ENCODE measurements at places on chromosomes 1 and 21.

- DNase-seq, result no peak
Measured at GRCh38 chr1:74652711-74653139, 20.9 kb downstream of the ERICH3 start.

DNA sequence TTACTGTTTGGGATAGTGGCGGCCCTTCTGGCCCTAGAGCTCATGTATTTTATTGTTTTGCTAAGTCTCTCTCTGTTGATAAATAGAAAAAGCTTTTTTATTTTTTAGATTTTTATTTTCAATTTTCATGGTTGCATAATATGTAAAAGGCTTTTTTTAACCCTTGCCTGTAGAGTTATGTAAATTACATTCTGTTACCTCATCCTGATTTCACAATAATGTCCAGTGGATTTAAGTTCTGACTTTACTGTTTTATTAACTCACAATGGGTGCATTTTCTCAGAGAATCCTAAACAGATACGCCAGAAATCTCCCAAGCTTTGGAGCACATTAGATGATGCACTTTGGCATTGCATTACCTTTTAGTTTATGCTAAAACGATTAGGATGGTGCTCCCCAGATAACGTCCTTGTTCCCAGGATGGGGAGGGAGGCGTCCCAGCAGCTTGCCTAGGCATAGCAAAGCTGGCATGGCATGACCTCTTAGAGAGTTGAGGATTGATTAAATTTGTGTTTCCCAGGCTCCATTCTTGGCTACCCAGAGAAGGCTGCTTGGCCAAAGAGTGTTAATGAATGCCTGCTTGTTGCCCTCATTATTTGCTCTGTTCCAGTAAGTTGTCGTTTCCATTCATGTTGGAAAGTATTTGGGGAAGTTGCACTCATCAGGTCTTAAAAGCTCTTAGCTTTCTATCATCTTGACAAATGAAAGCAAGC lies 17.1 kb downstream of the UTP25 start:
- DNase-seq, result no peak

- no peak for DNase-seq
Measured at GRCh38 chr1:14599800-14600199, 1.3 kb downstream of the KAZN start.

DNA sequence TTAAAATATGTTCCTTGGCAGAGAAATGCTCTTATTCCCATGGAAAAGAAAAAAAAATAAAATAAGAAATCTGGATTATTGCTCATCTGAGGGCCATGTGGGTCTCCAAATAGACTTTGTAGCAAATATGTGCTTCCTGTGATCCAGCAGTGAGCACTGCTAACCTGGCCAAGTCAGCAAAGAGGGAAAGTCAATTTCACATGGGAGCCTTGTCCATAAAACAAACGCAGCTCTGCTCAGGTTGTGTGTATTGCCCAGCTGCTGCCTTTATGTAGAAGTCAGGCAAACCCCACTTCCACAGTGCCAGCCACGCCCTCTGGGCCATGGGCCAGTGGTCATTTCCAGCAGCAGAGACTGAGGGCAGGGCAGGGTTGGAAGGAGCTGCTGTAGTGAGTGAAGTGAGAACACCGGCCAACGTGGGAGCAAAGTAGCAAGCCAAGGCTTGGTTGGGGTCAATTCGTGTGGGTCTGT lies 174.3 kb downstream of the LYPLAL1 start:
- DNase-seq, result no peak

DNA sequence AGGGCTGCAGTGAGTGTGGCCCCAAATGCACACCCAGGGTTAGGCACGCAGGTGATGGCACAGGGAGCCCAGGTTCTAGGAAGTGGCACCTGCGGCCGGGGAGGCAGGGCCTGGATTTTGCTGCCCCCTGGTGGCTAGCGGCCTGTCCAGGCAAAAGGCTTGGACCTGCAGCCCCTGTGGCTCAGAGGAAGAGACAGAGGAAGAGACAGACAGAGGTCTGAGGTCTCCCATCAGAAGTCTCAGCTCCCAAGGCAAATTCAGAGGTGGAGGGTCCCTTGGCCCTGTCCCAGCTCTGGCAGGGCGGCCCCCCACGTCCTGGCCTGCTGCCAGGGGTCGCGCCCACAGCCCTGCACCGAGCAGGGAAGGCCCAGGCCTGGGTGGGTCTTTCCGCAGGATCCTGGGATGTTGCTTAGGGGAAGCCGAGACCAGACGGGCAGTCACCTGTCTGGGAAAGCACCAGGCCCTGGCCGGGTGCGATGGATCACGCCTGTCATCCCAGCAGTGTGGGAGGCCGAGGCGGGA lies 8.0 kb upstream of the TNFRSF14 start:
- DNase-seq, result peak; percentile 77

- no peak for DNase-seq
Measured at GRCh38 chr1:219086956-219087469, 86.7 kb upstream of the LYPLAL1 start.

DNA sequence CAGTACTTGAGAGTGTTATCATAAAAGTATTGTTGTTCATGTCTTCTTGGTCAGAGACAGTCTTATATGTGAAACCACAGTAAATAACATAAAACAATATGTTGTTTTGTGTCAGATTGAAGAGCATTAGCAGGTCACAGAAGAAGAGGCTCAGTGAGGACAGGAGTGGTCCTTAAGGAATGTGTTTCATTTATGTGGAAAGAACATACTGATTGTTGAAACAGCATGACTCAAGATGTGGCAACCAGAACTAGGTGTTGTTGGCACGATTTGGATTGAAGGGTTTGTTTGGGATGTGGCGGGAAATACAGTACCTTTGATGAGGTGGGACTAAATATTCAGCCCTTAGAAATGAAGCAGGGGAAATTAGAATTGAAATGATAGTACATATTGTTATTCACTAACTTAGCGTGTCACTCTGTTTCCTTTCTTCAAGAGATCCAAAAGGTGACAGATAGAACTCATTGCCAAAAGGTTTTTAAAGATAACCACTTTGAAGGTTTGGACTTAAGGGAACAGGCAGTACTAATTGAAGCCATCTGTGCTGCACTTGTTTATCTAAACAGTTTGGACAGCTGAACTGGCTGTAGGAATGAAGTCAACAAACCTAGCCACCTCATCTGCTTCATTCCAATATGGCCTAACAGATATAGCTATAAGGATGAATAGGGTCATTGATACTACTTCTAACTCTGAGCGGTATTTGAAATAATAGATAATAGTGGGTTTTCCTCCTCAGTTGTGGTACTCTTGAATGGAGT lies 14.4 kb downstream of the RALGPS2 start:
- DNase-seq, result no peak

DNA sequence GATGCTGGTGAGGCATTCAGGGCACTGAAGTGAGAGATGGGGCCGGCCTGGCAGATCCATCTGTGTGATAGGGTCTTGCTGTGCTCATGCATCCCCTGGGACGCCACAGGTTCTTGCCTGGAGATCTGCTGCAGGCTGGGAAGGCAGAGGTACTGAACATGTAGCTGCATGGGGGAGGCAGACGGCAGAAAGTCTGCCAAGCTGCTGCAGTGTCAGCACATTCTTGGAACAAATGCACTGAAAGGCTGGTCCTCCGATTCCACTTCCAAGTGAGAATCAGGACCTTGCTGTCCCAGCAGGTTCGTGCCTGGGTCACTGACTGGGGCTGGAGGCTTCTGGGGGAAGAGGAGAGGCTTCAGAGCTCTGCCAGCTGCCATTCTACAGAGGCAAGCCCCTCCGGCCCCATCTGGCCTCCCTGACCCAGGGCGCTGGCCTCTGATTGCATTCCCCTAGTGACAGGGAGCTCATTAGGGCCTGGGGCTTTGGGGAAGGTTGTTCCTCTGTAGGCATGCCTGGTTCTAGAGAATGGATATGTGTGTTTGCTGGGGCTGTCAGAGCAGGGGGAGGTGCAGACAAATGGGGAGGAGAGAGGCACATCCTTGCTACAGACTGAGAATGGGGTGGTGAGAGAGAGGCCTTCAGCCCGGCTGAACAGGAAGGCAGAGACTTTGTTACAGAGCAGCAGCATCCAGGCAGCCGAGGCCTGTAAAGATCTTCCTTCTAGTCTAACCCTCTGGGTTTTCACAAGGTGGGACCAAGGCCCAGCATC lies 174.0 kb downstream of the TRABD2B start:
- DNase-seq, result no peak

DNA sequence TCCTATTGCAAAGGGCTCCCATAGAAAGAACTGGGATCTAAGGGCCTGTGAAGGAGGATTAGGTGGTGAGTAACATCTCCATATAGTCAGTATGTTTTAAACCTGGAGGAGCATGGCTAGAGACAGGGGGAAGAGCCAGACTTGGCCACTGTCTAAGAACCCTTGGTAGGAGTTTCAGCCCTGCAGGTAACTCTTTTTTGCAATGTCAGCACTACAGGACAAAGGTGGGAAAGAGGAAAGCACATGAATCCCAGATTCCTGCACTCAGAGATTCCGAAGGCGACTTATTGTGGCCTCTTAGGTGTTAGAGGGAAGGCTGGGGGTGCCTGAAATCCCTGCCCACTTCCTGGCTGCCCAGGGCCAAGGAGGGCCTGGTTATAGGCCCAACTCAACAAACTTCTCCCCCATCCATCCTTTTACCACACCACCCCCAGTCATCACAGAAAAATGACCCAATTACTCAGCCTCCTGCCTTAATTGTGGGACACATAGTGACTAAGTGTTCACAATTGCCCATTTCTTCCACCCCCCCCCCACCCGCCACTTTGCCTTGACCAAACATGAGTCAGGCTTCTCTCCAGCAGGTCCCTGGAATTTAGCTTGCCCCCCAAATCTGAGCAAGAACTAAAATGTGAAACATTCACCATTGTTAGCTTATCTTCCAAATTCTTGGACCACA lies 1.9 kb upstream of the NTNG1 start:
- DNase-seq, result no peak

DNA sequence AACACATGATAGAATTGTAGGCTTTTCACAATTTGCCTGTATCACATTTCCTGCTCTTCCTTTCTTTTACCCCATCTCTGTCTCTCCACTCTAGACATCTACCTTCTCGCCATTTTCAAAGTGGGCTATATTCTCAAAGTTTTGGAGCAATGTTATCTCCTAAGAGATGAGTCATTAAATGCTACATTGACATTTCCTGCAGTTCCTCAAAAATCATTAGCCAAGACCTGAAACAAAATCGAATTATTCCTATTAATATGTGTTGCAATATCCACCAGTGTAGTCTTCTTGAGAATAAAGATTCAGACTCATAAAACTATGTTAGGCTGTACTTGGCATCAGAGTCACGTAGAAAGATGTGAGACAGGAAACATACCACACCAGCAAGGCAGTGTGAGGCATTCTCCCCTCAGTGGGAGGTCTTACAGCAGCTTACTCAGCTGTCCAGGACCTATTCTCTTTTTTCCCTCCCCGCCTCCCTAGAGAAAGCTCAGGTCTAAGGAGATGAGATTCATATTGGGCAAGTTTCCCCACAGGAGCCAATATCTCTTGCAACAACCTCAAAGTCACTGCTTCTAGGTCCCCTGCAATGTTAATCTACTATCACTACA lies 38.8 kb downstream of the FRRS1 start:
- no peak for DNase-seq

GRCh38 chr21:14486869-14487268 lies 59.2 kb downstream of the SAMSN1 start:
- no peak for DNase-seq

- no peak for DNase-seq
Measured at GRCh38 chr1:93468662-93469061, 20.7 kb downstream of the FNBP1L start.

DNA sequence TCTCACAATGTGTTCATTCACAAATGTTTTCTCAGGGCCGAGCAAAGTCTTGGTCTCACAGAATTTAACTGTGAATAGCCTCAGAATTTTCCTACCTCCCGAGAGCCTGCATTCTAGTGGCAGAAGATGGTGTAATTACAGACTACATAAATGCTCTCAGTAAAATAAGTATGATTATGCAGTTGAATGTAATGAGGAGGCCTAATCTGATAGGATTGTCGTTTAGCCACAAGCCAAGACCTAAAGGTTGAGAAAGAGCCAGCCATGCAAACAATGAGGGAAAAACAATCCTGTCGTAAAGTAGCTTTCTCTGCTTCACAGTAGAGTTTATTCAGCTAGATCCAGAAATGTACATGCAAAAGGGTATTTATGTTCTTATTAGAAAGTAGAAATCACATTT lies 607.8 kb upstream of the B3GALT2 start:
- DNase-seq, result no peak

DNA sequence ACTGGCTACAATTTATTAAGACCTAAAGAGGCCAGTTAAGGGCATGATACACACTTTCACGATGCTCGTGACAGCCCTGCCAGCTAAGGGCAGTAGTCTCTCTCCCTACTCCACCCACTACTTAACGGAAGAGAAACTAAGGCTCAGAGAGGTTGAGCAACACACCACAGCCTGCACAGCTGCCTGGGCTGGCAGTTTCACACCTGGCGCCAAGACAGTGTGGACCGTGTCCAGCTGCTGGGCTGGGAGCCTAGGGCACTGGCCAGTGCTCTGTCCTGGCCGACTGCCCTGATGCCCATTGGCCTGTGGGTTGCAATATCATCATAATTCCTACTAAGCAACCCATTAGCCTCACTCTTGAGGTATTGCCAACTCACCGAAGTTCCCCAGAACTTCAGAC lies 27.6 kb downstream of the TENT5C start:
- DNase-seq, result no peak

- no peak for DNase-seq
Measured at GRCh38 chr1:184851822-184852746, 97.4 kb upstream of the EDEM3 start.

DNA sequence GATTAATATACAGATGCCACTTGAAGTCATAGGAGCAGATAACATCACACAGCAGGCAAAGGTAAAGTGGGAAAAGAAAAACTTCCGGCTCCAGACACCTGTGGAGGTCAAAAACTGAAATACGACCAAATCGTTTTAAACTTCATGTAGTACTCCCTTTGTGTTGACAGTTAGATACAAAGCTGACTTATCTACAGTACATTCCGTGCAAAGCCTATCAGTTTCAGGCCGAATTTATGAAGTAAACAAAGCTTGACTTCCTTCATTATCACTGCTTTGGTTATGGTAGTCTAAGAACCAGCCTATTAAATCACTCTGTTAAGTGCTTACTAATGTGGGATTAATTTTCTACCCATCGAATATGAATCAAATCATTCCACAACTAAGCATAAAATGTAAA lies 156.3 kb downstream of the SMYD3 start:
- no peak for DNase-seq

- no peak for DNase-seq
Measured at GRCh38 chr1:115429884-115430283, 91.8 kb upstream of the NGF start.

DNA sequence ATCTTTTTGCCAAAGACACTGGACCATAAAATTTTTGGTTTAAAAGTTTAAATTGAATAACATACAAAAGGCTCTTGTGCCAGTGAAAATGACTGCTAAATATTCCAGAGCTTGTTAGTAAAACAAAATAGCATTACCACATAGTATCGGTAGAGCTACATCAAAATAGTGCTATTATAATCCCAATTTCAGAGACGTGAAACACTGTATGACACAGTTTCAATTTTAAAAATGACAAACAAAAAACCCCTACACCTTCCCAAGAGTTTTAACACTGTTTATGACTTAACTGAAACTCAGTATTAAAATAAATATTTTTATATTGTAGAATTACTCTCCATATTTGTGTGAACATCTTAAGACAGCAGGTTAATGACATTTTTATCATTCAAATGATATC lies 7.0 kb downstream of the SLC30A1 start:
- no peak for DNase-seq
